Memory B cell (primary cell): ENCODE measurements at places on chromosomes 2 and 18.

DNA sequence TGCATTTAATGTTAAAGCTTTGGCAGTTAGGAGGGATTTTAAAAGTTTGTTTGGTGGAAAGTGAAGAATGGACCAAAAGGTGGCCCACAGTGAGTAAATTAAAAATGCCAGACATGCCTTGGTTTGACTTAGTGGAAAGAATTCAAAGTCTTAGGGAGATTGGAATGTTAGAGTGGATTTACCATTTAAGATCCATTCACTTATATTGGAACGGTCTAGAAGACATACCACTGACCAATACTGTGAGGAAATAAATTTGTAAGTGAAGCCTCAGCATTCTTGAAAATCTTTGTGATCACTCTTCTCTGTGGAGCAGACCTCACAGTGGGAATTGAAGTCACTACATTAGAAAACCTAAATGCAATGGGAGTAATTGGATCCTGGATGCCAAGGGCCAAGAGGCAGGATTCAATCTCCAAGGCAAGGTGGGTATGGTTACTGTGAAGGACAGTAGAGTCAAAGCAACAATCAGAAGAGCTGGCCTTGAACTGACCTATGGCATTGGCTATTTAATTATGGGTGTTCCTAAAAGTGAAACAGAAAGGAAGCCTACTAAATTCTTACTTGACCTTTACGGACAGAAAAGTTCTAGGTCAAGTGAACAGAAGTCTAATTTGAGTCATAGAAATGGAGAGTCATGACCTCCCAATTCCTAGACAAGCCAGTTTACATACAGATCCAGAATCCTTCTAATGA lies 40.2 kb upstream of the VRK2 start:
- no peak overlapping the region for H3K27ac ChIP-seq
- DNase-seq: no peak
- H3K4me1 ChIP-seq: peaks cover 8% of the 10 kb centered on the region
- no peaks in the 10 kb centered on the region for H3K27me3 ChIP-seq
- H3K4me3 ChIP-seq: no peak overlapping the region

- no peaks in the 10 kb centered on the region for H3K4me1 ChIP-seq
- DNase-seq: no peak
- no peaks in the 10 kb centered on the region for H3K36me3 ChIP-seq
- H3K4me3 ChIP-seq: no peak overlapping the region
- H3K27me3 ChIP-seq: no peaks in the 10 kb centered on the region
Observed at GRCh38 chr2:188345831-188346458, 54.3 kb downstream of the GULP1 start.

DNA sequence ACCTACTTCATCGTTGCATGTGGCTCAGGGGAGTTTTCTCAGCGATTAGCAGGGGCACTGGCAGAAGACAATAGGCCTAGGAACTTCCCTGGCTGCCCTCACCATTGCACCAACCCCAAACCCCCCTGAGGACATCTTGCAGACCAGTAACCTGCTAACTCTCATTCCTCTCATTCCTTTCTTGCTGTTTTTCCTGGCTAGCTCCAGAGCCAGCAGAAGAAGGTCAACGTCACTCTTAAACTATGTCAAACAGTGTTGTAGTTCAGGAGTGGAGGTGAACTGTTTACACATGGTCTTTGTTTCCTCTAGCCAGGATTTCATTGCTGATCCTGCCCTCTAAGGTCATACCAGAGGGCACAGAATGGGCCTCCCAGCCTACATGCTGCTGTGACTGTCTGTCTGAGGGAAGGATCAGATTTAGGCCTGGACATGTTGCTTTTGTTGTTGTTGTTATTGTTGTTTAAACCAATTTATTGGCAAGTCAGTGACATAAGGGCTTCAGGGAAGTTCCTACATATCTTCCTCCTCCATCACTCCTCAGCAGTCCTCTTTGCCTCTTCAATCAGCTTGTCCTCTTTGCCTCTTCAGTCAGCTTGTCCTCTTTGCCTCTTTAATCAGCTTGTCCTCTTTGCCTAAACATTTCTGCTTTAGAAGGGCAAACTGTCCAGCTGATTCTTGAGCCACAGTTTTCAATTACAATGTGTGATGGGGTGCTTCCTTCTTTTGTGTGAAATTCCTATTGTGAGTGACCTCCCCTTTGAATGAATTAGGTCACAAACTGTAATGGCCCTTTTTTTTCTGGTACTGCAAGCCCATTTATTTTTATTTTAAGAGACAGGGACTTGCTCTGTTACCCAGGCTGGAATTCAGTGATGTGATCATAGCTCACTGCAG lies 471.9 kb upstream of the TNP1 start:
- no peak overlapping the region for H3K4me3 ChIP-seq
- H3K27me3 ChIP-seq: peaks cover 10% of the 10 kb centered on the region
- no peak for DNase-seq
- peaks cover 3% of the 10 kb centered on the region for H3K36me3 ChIP-seq

DNA sequence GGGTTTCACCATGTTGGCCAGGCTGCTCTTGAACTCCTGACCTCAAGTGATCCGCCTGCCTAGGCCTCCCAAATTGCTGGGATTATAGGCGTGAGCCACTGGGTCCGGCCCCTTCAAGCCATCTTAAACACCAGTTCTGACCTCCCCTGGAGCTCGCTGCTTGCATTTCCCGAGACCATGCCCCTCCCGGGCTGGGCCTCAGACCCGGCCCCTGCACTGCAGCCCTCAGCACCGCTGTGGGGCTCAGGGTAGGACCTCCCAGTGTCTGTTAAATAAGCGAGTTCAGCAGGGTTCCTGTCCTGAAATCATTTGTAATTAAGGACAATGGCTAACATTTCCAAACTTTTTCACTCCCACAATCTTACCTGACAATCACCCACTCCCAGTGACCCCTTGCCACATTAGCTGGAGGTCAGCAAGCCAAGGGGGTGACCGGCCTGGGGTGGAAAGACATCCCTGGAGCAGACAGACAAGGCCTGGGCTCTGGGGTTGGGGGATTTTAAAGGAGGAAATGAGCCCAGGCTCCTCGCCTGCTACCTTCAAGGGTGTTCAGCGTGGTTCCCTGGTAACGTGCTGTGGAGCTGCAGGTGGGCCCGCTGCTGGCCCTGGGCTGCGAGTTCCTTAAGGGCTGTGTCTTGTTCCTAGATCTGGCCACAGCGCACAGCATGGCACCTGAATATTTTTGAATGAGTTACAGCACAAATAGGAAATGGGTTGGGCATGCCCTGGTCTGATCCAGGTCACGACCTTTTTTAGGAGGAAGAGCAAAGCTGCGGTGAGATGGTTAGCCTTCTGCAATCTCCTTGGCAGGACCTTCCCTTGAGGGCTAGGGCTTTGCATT lies 15.1 kb downstream of the CYS1 start:
- no peaks in the 10 kb centered on the region for H3K27me3 ChIP-seq
- DNase-seq: no peak
- no peak overlapping the region for H3K4me3 ChIP-seq
- peaks cover 2% of the 10 kb centered on the region for H3K36me3 ChIP-seq
- no peaks in the 10 kb centered on the region for H3K4me1 ChIP-seq

DNA sequence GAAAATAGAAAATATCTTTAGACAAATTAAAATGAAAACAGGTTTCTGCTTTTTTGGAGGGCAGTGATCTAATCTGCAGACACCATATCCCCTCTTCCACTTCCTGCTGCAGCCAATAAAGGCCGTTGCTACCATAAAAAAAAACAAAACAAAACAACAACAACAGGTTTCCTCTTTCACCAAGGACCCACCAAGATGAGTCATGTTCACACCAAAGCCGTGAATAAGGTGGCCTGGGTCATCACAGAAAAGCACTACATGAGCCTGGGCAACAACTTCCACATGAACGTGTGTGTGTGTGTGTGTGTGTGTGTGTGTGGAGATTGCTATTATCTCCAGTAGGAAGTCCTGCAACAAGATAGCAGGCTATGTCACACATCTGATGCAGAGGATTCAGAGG lies 24.8 kb upstream of the TFCP2L1 start:
- peaks cover 10% of the 10 kb centered on the region for H3K27me3 ChIP-seq
- H3K36me3 ChIP-seq: no peaks in the 10 kb centered on the region
- no peak overlapping the region for H3K27ac ChIP-seq
- H3K4me3 ChIP-seq: no peak overlapping the region
- no peak for DNase-seq
- no peaks in the 10 kb centered on the region for H3K4me1 ChIP-seq

DNA sequence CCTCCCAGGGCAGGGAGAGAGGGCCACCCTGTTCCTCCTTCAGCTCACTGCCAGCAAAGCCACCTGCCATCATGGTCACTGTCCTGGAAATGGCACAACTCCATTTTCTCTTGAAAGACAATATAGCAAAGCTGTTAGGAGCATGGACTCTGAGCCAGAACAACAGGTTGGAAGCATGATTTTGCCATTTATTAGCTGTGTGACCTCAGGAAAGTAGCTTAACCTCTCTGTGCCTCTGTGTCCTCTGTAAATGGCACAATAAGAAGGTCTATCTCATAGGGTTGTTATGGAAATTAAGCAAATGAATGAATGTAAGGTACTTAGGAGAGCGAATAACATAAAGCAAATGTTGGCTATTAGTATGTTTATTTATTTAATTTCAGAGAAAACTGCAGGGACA lies 730.4 kb upstream of the ID2 start:
- H3K4me3 ChIP-seq: no peak overlapping the region
- H3K27me3 ChIP-seq: peaks cover 6% of the 10 kb centered on the region
- no peaks in the 10 kb centered on the region for H3K36me3 ChIP-seq
- no peak overlapping the region for H3K27ac ChIP-seq

GRCh38 chr2:233115121-233115520 lies 55.0 kb downstream of the INPP5D start:
- no peaks in the 10 kb centered on the region for H3K27me3 ChIP-seq
- no peak overlapping the region for H3K27ac ChIP-seq
- peaks cover 55% of the 10 kb centered on the region for H3K4me1 ChIP-seq

DNA sequence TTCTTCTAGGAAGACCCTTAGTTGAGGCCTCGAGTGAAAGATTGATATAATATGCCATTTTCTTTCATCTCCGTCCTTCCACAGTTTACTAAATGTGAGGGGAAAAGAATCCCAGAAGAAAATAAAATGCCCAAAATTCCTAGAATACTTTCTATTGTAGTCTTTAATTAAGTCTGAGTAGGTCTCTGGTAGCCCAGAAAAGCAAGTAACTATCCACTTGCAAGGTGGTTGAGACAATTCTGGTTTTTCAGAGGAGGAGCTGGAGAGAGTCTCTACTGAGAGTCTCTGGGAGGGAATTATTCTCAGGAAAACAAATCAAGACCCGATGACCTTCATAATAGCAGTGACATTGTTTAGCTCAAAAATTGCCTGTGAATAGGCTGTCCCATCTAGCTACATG lies 63.9 kb upstream of the TTC39C start:
- no peaks in the 10 kb centered on the region for H3K36me3 ChIP-seq
- H3K4me1 ChIP-seq: peaks cover 2% of the 10 kb centered on the region
- H3K4me3 ChIP-seq: no peak overlapping the region
- H3K27me3 ChIP-seq: no peaks in the 10 kb centered on the region
- no peak for DNase-seq

DNA sequence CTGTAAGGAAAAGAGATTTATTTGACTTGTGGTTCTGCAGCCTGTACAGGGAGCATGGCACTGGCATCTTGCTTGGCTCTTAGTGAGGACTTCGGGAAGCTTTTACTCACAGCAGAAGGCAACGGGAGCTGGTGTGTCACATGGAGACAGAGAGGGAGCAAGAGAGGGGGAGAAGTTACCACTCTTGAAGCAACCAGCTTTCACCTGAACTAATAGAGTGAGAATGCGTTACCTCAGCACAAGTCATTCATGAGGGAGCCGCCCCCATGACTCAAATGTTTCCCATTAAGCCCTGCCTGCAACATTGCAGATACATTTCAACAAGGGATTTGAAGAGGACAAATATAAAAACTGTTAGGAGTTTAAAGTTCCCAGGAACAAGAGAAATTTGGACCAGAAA lies 190.0 kb downstream of the CYRIA start:
- no peak overlapping the region for H3K27ac ChIP-seq
- no peaks in the 10 kb centered on the region for H3K36me3 ChIP-seq
- H3K4me1 ChIP-seq: no peaks in the 10 kb centered on the region
- no peak overlapping the region for H3K4me3 ChIP-seq

DNA sequence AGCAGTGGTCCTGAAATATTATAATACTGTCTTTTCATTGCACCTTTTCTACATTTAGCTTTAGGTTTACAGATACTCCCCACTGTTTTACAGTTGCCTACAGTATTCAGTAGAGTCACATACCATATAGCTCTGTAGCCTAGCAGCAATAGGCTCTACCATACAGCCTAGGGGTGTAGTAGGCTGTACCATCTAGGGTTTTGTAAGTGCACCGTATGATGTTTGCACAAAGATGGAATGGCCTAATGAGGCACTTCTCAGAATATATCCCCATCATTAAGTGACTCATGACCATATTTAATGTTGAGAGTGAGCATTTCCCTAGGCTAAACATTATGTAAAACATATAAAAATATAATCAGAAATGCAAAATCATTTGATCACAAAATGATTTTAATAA lies 511.3 kb upstream of the RAB12 start:
- no peak for DNase-seq
- no peaks in the 10 kb centered on the region for H3K36me3 ChIP-seq
